ENCODE measurements at places on chromosomes 7 and 10.

DNA sequence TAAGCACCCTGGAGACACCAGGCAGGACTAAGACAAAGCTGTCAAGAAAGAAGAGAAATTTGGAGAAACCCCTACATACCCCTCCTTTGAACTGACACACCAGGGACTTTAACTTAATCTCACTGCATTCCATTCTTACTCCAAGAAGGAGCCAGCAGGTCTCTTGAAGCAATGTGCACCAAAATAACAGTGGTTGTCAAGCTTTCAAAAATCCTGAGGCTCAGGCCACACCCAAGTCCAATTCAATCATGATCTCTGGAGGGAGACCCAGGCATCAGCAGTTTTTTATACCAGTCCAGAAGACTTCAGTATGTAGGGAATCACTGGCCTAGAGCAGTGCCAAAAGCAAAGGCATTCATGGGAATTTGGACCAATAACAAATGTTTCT, 6.8 kb downstream of the SLC25A13 start:
- no peak for DNase-seq

DNA sequence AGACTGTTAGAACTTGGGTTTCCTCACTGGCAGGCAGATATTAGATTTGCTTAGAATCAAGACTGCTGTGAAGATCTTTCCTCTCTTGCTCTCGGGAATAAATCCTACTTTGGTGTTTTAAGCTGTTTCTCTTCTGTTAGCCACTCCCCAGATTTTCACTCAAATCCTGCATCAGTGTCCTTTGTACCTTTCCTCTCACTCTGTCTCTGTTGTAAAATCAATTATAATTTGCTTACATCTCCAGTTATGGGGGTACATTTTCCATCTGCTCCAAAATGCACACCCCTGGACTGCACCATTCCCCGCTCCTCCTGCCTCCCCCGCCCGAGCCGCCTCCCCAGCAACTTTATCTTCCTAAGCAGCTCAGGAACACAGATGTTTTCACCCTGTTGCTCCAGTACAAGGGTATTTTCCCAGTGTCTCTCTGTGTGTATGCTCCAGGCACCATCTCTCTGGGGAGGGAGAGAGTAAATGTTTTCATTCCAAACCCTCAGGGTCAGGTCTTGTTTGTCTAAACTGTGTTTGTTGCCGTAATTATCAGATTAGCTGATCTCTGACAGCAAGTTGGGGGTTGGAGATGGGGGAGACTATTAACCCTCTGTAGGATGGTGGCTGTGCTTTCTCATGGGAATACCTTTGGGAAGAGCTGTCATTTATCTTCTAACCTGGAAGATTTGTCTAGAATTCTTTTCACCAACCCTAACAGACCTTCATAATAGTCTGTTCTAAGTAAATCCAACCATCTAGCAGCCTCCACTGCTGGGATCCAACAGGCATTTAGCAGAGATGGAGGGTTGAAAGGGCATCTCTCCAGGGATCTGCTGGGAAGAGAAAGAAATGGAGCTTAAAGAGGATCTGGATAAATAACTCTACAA, 20.4 kb upstream of the GOT1 start:
- peak; percentile 4 for DNase-seq

DNA sequence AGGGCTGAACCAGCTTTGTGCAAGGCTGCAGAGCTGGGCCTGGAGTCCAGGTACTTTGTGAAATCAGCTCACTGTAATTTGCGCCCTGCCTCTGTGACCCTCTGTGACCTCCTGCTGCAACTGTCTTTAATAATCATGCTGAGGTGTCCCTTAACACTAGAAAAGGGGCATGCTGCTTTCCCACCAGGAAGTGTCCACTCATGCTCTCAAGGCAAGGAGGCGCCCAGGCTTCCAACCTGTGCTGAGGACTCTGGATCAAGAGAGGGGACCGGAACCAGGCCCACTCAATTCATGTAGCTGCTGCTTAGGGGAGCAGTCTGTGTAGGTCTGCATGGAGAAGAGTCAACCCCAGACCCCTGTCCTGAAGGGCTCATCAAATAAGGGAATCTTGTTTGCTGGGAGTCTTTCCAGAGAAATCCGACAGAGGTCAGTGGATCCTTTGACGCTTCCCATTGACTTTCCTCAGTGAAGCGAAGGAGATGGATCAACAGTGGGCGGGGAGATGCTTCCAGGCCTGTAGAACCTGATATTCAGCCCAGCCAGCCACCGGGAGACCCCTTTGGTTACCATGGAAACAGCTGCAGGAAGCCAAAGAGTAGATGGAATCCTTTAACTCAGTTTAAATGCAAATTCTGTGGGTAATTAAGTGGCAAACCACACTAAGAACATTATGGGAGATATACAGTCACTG, 945.9 kb downstream of the GRID1 start:
- DNase-seq, result peak; percentile 59

- no peak for DNase-seq
Measured at GRCh38 chr7:37417107-37417474, 31.6 kb downstream of the ELMO1 start.

- DNase-seq, result no peak
Measured at GRCh38 chr10:77479586-77479985, 158.0 kb downstream of the KCNMA1 start.

DNA sequence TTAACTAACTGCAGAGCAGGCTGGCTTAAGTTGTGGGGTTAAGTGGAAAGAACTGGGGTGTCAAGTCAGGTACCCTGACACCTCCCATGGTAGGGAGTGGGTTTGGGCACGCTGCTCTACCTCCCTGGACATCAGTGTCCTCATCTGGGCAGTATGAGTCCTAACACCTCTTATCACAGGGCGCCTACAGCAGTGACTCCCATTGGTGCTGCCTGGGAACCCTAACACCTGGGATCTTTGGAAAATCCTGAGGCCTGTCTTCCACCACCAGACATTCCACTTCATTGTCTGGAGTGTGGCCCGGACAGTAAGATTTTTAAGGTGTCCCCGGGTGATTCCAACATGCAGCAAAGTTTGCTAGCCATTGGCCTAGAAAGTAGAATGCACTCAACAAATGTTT, 239.1 kb downstream of the SKAP2 start:
- DNase-seq, result no peak

DNA sequence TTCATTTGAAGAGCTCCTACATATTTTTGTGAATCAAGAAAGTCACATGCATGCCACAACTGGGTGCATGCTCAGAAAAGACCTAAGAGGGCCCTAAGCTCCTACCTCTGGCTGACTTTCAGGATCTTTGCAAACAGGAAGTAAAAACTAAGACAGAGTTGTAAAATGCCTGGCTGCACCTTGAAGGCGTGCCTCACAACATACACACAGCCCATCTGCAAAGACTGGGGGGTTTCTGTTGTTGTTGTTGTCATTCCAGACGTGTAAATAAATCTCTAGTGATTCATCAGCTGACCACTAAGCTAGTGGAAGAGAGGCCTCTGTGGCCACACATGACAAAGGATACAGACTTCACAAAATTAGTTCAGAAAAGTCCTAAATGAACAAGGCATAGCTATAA, 31.8 kb downstream of the SMURF1 start:
- no peak for DNase-seq

GRCh38 chr7:90738249-90738648, 142.1 kb downstream of the CDK14 start:
- no peak for DNase-seq

GRCh38 chr10:34180749-34181148, 634.3 kb downstream of the PARD3 start:
- no peak for DNase-seq

DNA sequence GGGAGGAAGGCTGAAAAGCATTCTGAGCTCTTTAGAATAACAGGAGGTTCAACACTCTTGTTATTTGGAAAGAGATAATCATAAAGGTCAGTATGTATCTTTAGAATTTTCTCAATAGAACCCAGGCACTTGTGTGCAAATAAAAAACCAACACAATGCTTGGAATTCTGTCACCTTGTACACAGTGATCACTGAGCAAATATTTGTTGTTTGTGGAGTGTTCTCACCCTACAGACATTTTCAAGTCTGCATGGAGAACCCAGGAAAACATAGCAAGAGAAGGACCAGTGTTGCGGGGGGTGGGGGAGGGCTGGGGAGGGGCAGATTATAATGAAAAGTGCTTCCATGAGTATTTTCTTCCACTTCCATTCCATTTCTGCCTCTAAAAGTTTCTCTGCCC, 87.4 kb downstream of the FAM107B start:
- DNase-seq, result no peak
